Type B pancreatic cell (in vitro differentiated cells): ENCODE measurements at places on chromosomes 7 and 10. TPM values are rescaled to one million over a fixed set of nuclear protein-coding genes. Genes with fewer than 3 reads are reported as not detected.
A peak's percentile ranks its signal among the peaks of the same experiment; 100 is the strongest.

- no peak overlapping the region for H3K27ac ChIP-seq
- H3K4me3 ChIP-seq: no peak overlapping the region
- H3K4me1 ChIP-seq: peaks cover 6% of the 10 kb centered on the region
- DNase-seq: no peak
Measured at GRCh38 chr7:494259-494687, 25.4 kb downstream of the PDGFA start.

Gene NEUROG3
- 0.51 and 0.93 TPM in 2 replicates for total RNA-seq

Gene TMEM130
- 0.17 and 1.2 TPM in 2 replicates for total RNA-seq

DNA sequence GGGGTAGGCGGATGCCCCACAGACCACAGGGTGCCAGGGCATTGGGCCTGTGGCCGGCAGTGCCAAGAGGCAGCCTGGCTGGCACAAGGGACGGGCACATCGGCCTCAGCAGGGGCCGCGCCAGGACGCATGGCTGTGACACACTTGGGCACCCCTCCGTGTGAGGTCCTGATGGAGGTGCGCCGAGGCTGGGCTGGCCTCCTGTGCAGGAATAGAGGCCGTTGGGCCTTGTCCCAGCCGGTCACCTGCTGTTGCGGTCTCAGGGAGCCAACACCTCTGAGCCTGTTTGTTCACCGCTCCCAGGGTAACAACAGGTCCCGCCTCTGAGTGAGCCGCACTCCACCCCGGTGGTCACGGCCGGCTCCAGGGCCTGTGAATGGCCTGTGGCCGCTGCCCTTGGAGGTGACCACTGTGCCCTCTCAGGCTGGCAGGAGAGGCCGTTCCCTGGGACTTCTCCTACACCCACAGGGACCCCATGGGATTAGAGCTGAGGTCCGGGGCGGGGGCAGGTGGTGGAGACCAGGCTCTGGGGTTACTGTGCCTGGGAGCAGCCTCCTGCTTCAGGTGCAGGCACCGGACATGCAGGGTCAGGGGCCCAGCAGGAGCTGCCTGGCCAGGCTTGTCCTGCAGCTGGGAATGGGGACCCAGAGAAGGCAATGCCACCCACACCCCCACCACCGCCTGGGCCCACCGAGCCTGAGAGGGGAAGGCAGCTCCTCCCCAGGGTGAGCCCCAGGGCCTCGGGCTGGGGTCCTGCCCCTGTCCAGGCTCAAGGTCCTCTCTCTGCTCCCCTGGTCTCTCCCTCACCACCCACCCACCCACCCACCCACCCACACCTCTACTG lies 12.0 kb downstream of the PWWP2B start:
- peaks cover 28% of the 10 kb centered on the region for H3K4me1 ChIP-seq
- no peak for DNase-seq
- H3K27me3 ChIP-seq: no peaks in the 10 kb centered on the region
- H3K36me3 ChIP-seq: peaks cover 4% of the 10 kb centered on the region
- H3K4me3 ChIP-seq: peak overlapping the region; percentile 49

Gene CPXM2
- total RNA-seq: 15.0 and 51.1 TPM in 2 replicates

DNA sequence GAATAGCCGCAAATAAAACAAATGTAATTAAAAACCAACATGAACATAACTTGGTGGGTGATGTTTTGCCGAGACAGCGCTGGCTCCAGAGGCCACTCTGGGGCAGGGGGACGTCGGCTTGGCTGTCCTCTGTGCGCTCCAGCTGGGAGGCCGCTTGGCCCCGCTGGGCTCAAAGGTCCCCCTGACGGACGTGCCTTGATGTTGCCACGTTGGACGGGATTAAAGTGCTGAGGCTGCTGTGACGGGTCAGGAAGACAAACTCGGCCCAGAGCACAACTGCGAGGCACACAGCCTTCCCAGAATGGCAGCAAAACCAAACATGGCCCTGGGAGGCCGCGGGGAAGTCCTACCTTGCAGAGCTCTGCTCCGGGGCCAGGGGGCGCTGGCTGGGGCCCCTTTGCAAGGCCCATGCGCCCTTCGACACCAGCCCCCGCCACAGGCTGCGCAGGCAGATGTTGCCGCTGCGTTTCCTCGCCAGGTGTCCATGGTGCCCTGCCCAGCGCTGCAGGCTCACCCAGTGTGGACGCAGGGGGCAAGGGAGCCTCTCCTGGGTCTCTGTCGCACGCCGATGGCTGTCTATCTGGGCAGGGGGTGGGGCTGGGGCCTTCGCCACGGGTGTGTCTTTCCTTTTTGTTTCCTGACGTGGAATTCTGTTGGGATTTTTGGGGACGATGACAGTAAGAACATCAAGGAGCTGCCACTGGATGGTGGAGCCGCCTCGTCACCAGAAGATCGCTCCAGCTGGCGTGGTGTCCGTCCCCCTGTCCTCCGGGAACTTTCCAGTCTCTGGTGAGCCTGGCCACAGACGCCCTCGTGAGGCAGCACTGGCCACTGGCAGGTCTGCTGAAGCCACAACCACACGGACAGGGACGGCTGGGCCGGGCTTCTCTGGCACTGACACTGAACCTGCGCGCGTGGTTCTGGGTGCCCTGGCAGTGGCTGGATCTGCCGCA lies 99.6 kb upstream of the DIP2C start:
- H3K27ac ChIP-seq: peak overlapping the region; percentile 63
- no peaks in the 10 kb centered on the region for H3K4me1 ChIP-seq
- peak overlapping the region; percentile 85 for H3K4me3 ChIP-seq
- no peaks in the 10 kb centered on the region for H3K36me3 ChIP-seq

GRCh38 chr10:118940386-118940785 lies 89.1 kb upstream of the NANOS1 start:
- H3K27ac ChIP-seq: no peak overlapping the region
- no peaks in the 10 kb centered on the region for H3K36me3 ChIP-seq
- H3K4me3 ChIP-seq: no peak overlapping the region
- H3K4me1 ChIP-seq: no peaks in the 10 kb centered on the region
- no peak for DNase-seq
- H3K27me3 ChIP-seq: peaks cover 15% of the 10 kb centered on the region

GRCh38 chr7:46852795-46853194 lies 729.1 kb downstream of the TNS3 start:
- H3K4me3 ChIP-seq: no peak overlapping the region
- DNase-seq: no peak
- no peaks in the 10 kb centered on the region for H3K36me3 ChIP-seq
- H3K27ac ChIP-seq: no peak overlapping the region

DNA sequence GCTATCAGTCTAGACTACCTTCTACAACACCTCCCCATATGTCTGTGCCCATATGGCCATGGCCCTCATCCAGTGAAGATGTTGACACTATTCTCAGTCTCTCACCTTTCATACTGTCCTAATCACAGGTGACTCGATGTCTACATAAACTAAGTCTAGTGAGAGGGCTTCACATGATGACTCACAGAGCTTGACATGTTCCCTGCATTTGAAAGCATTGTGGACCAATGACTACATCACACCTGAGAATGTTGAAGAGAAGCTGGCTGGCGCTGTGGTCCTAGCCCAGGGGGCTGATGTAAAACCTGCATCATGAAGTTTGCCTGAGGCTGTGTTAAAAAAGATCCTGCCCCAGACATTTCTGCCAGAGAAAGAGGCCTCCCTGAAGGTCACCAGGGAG lies 167.2 kb downstream of the NPSR1 start:
- H3K27ac ChIP-seq: no peak overlapping the region
- no peaks in the 10 kb centered on the region for H3K4me1 ChIP-seq
- H3K4me3 ChIP-seq: no peak overlapping the region
- H3K27me3 ChIP-seq: peaks cover 6% of the 10 kb centered on the region
- no peaks in the 10 kb centered on the region for H3K36me3 ChIP-seq

DNA sequence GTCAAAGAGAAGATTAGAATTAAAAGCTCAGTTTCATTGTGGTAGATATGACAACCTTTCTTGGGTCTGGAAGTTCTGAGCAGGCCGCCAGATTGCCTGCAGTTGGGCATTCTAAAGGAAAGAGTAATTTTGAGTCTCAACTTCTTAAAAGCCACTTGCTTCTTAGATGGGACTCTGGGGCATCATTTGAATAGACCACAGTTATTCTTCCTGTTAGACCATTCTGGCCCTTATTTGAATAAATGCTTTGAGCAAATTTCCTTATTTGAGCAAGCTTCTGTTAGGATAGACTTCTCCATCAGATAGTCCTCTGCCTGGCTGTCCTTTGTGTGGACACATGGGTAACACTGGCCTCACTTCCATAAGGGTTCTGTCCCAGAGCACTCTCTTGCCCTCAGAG lies 40.2 kb downstream of the SND1 start:
- H3K27me3 ChIP-seq: no peaks in the 10 kb centered on the region
- H3K36me3 ChIP-seq: peaks cover 44% of the 10 kb centered on the region

Gene CCDC136
- total RNA-seq: 4.2 and 44.2 TPM in 2 replicates

Gene LLCFC1
- not detected in 2 replicates for total RNA-seq

GRCh38 chr7:50644114-50644513 lies 78.9 kb upstream of the DDC start:
- DNase-seq: no peak
- H3K27me3 ChIP-seq: no peaks in the 10 kb centered on the region
- H3K27ac ChIP-seq: no peak overlapping the region
- H3K4me3 ChIP-seq: no peak overlapping the region
- peaks cover 11% of the 10 kb centered on the region for H3K4me1 ChIP-seq

Gene PTPRN2
- total RNA-seq: 15.4 and 16.2 TPM in 2 replicates

DNA sequence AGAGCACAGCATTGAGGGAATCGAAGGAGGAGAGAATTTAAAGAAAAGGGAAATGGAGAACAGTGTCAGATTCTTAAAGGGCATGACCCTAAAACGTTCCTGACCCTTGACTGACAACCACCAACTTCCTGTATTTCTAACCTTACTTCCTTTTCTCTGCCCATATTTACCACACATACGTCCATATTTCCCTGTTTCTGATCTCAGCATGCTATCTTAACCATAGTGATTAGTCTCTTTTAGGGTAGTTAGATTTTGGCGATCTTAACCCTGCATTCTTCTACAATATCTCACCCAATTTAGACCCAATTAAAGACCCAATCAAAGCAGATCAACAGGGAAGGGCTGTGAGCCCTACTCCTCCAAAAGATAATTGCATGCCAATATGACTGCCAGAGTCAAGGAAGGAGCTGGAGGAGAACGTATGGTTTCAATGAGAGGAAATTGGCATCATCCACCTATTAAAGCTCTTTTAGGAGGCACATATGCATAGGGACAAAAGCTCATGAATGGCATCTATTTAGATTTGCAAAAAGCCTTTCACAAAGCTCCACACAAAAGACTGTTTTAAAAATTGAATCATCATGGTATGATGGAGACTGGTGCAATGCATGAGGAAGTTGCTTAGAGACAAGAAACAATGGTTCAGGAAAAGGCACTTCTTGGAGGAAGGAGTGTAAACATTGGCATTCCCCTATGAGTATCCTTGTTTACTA lies 49.0 kb upstream of the ARHGAP12 start:
- H3K36me3 ChIP-seq: no peaks in the 10 kb centered on the region
- DNase-seq: no peak
- H3K4me3 ChIP-seq: no peak overlapping the region
- no peaks in the 10 kb centered on the region for H3K27me3 ChIP-seq
- no peak overlapping the region for H3K27ac ChIP-seq

Gene SUN3
- not detected in 2 replicates for total RNA-seq

DNA sequence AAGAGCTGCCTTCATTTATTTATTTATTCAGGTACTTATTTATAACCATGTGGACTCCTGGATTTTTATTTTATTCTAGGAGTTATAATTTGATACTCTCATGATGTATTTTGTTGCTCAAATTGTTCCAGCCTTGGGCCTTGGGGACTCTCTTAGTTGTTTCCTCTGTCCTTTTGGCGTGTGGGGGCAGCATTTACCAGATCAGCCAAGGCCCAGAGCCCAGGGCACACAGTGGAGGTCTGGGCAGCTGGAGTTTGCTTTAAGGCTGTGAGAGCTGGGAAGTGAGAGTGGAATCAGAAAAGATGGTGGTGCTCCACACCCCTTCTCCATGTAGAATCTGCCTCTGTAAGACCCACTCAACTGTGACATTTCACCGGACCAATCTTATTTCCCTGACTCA lies 398.9 kb downstream of the RPS24 start:
- H3K27ac ChIP-seq: no peak overlapping the region
- H3K4me3 ChIP-seq: no peak overlapping the region
- no peaks in the 10 kb centered on the region for H3K27me3 ChIP-seq
- no peaks in the 10 kb centered on the region for H3K36me3 ChIP-seq
- H3K4me1 ChIP-seq: peaks cover 32% of the 10 kb centered on the region
- DNase-seq: no peak

Gene CD36
- total RNA-seq: 6.7 and 32.2 TPM in 2 replicates

DNA sequence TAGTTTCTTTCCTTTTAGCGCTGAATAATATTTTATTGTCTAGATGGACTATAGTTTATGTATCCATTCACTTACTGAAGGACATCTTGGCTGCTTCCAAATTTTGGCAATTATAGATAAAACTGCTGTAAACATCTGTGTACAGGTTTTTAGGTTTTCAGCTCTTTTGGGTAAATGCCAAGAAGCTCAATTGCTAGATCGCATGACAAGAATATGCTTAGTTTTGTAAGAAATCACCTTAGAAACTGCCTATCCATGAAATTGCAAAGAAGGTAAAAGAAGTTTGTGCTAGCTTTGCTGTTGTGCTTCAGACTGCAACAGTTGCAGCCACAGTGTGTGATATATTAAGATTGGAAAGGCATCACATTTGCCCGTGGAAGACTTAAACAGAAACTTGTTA lies 103.2 kb upstream of the TNS3 start:
- no peak for DNase-seq
- no peaks in the 10 kb centered on the region for H3K27me3 ChIP-seq
- H3K4me3 ChIP-seq: no peak overlapping the region

DNA sequence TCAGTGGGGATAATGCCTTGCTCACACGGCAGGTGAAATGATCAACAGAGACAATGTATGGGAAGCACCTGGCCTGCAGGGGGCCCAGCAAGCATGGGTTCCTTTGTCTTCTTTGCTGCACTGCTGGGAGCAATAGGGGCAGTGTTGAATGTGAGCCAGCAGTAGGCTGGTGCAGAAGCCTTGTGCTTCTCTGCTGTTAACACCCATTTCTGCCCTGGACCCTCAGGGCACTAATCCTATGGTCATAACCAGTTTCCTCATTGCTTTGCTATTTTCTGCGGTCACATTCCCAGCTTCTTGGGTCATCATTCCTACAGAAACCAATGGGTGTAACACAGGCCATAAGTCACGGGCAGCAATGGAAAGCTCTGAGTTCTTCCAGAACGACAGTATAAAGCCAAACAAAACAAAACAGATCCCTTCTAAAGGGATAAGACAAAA lies 10.9 kb upstream of the LGI1 start:
- DNase-seq: no peak
- H3K36me3 ChIP-seq: no peaks in the 10 kb centered on the region
- no peak overlapping the region for H3K4me3 ChIP-seq
- H3K4me1 ChIP-seq: peaks cover 24% of the 10 kb centered on the region
- peaks cover 5% of the 10 kb centered on the region for H3K27me3 ChIP-seq

DNA sequence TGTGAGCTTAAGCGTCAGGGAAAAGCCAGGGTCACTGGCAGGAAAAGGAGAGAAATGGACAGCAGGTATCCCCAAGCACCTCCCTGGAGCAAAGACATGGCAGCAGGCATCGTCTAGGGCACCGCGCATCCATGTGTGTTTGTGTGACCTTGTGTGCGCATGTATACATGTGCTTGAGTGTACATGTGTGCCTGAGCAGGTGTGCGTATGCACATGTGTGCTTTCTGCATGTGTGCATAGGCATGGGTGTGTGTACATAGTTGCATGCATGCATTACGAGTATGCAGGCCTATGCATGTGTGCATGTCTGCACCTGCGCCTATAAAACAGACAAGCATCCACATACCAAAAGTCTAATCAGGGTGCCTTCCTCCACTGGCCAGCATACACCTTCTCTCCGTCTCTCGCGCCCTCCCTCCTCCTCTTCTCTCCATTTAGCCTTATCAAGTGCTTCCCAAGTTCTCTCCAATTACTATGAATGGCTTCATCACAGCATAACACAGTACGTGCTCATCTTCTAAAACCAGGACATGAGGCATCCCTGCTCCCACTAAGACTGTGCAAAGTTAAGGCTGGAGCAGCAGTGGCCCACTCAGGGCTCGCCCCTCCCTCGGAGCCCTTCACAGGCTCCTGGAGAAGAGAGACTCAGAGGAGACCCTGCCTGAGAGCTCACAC lies 30.6 kb downstream of the RASGEF1A start:
- DNase-seq: no peak
- no peak overlapping the region for H3K27ac ChIP-seq
- peaks cover 33% of the 10 kb centered on the region for H3K27me3 ChIP-seq
- H3K36me3 ChIP-seq: no peaks in the 10 kb centered on the region
